ENCODE measurements at places on chromosomes 12 and 14.
A peak's percentile ranks its signal among the peaks of the same experiment; 100 is the strongest.

DNA sequence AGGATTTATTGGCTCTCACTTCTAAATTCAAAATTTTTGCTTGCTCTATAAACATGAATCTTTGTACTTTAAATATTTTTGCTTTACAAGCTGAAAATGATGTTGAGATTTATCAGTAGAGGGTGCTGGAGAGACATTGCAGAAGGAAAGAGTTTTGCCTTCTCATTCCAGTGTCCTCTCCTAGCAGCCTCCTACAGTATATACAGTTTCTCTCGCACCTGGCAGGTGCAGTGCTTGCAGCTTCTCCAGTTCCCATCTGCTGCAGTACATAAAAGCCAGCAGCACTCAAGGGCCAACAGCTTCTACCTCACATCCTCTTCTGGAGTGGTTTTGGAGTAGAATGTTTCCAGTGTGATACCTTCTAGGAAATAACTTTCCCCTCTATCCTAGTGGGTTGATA lies 601.8 kb upstream of the ATXN7L3B start:
- DNase-seq, result peak; percentile 63

DNA sequence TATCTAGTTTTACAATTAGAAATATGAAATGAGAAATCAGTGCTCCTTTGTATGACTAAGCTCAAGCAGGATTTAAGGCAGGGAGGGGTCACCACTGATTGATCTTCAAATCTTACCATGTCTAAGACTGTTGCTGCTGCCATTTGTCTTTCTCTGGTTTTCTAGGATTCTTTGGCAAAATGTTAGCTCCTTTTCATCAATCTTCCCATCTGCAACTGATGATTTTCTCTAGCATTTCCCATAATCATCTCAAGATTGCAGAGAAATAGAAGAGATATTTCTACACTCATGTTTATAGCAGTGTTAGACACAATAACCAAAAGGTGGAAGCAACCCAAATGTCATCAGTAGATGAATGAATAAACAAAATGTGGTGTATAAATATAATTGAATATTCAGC lies 175.0 kb downstream of the RAD51B start:
- no peak for DNase-seq

- DNase-seq, result no peak
Measured at GRCh38 chr12:62834971-62835547, 99.9 kb downstream of the PPM1H start.

DNA sequence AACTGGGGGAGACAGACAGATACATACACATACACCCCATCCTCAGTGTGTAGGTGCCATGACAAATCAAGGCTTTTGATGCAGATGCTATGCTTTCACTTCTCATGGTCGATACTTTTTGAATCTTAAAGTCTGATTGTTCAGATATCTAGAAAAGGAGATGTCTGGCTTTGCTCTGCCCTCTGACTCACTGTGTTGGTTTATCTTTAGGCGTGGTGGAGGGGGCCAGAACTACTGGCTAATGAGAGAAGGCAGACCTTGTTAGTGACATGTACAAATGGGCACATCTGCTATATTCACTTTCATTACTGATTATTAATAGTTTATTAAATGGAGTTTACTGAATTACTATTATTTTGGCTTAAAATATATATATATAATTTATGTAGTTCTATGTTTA lies 444.3 kb upstream of the RGS6 start:
- DNase-seq, result no peak

GRCh38 chr14:50762001-50762930 lies 68.7 kb downstream of the NIN start:
- no peak for DNase-seq

DNA sequence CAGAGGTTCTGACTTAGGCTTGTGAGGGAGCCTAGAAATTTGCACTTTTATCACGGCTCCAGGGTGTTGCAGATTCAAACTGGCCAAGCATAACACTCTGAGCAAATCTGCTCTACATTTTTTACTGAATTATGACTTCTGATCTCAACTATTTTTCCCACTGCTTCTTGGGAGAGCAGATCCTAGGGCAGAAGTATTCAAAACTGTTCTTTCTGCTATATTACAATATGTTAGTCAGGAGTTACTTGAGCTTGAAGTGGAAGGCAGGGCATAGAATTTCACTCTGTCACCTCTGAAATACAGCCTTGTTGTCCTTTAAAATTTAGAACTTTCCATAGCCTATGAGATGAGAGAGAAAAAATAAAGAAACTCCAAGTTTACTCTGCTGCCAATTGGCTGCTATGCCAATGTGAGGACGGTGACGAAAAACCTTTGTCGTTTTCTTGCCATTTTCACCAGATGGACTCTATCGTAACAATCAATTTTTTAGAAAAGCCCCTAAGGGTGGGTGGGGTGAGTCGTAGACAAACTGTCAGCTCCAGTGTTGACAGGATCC lies 16.4 kb upstream of the KERA start:
- no peak for DNase-seq

GRCh38 chr12:116964054-116965050 lies 53.6 kb downstream of the FBXW8 start:
- DNase-seq, result no peak

- DNase-seq, result no peak
Measured at GRCh38 chr14:55802986-55803872, 223.2 kb downstream of the KTN1 start.

- no peak for DNase-seq
Measured at GRCh38 chr14:95195031-95195430, 37.7 kb upstream of the DICER1 start.

DNA sequence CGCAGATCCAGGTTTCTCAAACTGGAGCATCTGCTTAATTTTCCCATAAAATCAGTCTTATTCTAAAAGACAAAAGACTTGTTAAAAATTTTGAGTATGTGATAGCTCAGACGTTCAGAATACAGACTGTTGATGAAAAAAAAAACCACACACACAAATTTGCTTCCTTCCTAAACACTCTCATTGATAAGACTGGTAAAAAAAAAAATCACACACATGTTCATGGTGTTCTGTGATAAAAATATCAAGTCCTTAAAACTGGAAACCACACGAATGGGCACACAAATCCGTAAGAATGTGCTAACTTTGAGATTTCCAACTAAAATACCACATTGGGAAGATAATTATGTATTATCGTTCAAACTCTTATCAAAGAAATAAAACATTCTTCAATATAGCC lies 6.7 kb upstream of the ARID4A start:
- no peak for DNase-seq

DNA sequence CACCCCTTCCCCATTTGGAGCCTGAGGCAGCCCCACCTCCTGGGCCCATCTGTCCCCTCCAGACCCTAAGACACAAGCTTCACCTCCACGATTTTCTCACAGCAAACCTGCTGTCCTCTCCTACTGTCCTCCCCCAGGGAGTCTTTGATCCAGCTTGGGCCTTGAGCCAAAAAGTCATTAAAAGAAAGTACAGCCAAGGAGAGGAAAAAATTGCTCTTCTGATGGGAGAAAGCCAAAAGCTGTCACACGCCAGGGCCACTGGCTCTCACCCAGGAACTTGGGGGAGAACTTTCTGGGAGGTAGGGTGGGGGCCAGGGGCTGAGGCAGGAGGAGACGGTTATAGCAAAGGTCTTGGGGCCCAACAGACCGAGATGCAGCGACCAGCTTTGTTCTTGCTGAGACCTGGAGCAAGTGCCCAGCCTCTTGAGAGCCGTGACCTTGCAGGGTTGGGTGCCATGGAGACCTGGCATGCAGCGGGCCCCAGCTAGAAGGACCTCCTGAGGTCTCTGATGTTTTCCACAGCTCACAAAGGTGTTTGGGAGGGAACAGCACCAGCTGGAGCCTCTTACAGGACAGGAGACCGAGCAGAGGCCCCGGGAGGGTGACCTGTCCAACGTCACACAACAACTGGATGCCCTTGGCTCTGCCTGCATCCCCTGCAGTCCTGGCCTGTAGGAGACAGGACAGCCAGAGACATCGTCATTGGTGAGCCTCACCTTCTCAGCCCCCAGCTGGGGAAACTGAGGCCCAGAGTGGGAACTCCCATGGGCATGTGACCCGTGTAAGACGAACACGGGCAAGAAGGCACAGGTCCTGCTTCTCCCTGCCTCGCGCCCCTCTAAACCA lies 124.5 kb downstream of the CALM1 start:
- DNase-seq, result no peak

GRCh38 chr12:47991106-47992061 lies 12.9 kb downstream of the COL2A1 start:
- DNase-seq, result no peak

DNA sequence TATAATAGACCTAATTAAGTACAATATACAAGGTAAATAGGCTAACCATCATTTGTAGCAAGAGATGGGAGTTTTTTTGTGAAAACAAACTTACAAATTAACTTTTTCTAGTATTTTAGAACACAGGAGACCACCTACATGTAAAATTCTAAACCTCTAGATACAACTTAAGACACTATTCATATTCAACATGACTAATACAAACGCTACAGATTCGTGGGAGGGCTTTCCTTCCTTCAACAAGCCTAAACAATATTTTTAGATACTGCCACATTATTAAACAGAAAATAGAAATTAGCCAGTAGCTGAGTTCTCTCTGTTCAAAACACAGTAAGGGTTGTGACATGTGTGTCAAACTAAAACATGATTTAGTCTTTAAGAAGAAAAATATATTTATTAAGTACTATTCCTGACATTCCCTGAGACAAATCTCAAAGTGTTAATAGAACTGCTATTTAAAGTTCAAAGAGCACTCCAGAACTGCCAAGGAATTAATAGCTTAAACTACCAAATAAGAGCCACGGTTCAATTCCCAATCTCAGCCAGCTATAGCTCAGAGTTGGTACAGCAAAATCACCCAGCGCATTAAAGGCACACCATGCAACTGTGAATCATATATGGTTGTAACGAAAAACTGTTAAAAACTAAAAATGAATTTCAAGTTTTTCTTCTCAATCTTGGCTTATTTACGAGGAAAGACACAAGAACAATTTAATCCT lies 10.7 kb downstream of the MED13L start:
- DNase-seq, result no peak

DNA sequence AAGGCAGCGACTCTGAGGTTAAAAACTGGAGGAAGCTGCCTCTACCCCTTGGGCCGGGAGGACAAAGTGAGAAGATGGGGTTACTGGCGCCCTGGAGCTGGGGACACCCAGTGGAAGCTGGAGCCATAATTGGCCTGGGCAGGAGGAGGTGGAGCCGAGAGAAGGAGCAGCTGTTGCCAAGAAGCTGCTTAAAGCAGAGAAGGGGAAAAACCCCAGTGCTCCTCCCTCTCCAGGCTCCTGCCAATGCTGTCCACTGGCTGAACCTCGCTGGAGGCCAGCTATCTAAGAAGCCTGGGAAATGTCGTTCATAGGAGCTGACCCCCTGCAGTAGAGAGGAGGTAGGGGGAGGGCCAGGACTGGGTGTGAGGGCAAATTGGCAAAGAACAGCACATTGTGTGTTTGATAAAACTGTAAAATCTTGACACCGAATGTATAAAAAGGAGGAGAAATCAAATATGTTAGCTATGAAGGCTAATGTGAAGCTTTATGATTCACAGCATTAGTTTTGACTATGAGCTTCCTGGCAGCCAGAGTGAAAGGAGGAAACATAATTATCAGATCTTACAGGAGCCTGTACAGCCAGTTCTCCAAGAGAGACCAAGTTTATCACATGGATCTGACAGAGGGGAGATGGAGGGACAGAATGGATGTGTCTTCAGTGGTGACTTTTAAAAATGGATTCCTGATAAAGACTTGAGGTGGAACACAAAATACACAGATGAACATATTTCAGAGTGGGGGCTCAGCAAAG lies 9.5 kb downstream of the HHIPL1 start:
- DNase-seq, result no peak

GRCh38 chr14:69720912-69721311 lies 46.0 kb upstream of the SRSF5 start:
- DNase-seq, result no peak

GRCh38 chr12:89707703-89708564 lies 704 bp downstream of the ATP2B1 start:
- DNase-seq, result no peak

- no peak for DNase-seq
Measured at GRCh38 chr14:88029500-88029899, 24.6 kb downstream of the GPR65 start.
